Activated CD4-positive, alpha-beta T cell treated with anti-CD3 and anti-CD28 coated beads, Interleukin-2, Interleukin-6, amounts not matched to agents 100 ng/mL and 50 ng/mL, durations not matched to agents 16 hours and 8 hours (primary cell): ENCODE measurements at places on chromosomes 7 and 10.

DNA sequence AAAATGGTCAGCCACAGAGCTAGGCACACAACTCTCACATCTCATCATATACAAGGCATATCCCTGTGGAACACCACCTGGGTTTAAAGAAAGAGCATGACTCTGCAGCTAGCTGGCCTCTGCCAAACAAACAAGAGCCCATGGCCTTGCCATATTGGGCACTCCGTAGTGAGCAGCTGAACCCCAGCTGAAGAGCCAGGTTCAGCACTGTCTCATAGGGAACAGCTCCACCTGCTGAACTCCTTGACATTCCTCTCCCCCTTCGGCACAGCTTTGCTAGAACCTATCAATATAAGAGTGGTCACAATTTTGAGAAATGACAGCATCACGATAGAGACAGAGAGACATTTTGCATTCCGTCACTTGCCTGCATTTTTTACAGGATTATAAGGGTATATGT is 20.0 kb downstream of the SORCS1 start:
- no peak for DNase-seq

GRCh38 chr10:133023216-133023843 is 64.4 kb upstream of the ADGRA1 start:
- no peak for DNase-seq

DNA sequence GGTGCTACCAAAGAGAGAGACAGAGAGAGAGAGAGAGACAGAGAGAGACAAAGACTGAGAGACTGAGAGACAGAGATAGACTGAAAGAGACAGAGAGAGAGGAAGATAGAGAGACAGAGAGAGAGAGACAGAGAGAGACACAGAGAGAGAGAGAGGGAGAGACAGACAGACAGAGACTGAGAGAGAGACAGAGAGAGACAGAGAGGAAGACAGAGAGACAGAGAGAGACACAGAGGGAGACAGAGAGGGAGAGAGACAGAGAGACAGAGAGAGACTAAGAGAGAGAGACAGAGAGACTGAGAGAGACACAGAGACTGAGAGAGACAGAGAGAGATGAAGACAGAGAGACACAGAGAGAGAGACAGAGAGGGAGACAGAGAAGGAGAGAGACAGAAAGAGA is 91.2 kb downstream of the SFMBT2 start:
- no peak for DNase-seq

DNA sequence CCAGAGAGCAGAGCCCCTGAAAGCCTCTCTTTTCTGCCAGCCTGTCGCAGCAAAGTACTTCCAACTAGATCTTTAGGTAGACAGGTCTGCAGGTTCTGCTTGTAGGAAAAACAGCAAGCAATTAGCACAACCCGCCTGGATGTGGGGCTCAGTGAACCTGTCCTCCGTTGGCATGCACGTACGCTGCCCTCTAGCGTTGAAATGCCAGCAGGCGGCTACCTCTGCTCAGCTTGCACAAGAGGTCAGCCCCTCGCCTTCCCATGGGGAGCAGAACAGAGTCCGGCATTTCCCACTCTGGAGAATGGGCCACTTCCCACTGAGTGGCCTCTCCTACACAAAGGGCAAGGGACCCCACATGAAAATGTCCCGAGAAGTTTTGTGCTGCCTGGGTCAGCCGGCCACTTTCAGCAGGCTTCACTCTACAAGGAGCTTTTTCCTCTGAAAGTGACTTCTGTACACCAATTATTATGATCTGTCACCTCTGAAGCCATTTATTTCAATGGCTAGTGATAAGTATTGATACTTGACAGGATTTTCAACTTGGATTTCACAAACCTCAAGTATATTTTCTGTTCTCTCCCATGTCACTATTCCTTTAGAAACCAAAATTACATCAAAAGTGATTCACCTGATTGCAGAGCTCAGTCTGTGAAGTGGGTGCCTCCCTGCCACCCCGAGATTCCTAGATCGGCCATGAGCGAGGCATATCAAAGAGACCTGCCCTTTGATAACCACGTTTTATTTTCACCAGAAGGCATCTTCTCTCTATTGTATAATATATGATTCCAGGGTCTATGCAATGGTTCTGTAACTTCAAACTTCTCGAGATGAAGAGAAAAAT is 56.7 kb downstream of the JCAD start:
- peak; percentile 77 for DNase-seq

- DNase-seq: no peak
Measured at GRCh38 chr7:40175725-40176510, 41.1 kb downstream of the SUGCT start.

GRCh38 chr7:127973832-127974231 is 57.4 kb downstream of the LRRC4 start:
- DNase-seq: no peak

DNA sequence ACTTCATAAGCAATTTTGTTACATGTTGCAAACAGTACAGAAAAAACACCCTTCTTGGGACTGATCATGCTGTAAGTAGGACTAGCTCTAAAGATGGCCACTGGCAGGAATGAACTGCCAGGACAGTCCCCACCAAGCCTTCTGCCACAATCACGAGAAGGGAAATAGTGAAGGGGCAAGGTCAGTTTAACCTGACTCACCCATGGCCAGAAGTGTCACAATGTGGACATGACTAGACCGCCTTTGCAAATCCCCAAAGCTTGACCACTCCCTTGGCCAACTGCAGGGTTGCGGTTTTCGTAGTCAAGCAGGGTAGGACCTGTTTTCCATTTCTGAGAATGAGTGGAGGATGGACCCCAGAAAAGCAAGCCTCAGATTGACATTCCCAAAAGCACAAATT is 19.4 kb upstream of the FRAT2 start:
- no peak for DNase-seq

DNA sequence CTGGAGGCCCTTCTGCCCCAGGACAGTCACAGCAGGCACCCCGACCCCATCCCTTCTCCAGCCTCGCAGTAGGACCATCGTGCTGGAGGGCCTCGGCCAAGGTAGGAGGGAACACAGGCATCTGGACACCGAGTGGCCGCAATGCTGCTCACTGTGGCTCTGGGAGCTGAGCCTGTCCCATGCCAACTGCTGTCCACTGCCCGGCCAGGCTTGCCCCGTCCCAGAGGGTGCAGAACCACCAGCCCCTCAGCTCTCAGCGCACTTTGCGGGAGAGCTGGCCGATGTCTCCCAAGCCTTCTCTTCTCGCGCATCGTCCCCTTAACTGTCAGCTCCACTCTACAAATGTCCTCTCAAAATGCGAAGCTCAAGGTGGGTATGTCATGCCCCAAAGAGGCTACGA is 197.2 kb downstream of the PTPRN2 start:
- no peak for DNase-seq

- no peak for DNase-seq
Measured at GRCh38 chr10:16565604-16566003, 43.9 kb upstream of the C1QL3 start.

DNA sequence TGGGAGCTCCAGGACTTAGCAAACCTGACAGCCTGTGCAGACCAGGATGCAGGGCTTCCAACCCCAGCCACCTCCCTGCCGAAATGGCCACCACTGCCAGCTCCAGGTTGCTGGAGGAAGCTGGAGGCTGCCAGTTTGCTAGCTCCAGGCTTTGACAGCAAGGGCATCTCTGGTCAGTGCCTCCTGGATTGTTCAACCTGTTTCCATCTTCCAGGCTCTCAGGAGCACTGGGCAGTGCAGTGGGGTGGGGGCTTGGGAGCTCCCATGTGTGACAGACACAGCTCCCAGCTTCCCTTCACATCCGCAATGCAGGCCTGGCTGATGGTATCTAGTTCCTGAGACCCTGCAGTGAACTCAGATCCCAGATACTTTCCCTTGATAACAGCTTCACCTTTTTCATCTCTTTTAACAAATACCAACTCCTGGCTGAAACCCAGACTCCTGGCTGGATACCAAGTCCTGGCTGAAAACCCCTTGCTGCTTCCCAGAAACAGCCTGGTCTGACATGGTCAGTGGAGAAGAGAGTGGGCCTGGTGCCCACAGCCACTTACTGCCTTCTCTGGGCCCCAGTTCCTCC is 20.8 kb upstream of the RET start:
- no peak for DNase-seq

DNA sequence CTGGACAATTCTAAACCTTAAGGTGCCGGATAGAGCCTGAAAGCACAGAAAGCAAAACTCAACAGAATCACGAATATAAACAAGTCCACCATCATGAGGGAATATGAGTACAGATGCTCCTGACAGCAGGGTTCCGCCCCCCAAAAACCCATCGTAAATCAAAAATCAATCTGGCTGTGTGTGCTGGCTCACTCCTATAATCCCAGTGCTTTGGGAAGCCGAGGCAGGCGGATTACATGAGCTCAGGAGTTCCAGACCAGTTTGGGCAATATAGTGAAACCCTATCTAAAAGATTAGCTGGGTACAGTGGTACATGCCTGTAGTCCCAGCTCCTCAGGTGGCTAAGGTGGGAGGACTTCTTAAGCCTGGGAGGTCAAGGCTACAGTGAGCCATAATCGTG is 12.2 kb downstream of the BUD31 start:
- no peak for DNase-seq

GRCh38 chr10:133252223-133252552 is 14.5 kb downstream of the VENTX start:
- DNase-seq: no peak

DNA sequence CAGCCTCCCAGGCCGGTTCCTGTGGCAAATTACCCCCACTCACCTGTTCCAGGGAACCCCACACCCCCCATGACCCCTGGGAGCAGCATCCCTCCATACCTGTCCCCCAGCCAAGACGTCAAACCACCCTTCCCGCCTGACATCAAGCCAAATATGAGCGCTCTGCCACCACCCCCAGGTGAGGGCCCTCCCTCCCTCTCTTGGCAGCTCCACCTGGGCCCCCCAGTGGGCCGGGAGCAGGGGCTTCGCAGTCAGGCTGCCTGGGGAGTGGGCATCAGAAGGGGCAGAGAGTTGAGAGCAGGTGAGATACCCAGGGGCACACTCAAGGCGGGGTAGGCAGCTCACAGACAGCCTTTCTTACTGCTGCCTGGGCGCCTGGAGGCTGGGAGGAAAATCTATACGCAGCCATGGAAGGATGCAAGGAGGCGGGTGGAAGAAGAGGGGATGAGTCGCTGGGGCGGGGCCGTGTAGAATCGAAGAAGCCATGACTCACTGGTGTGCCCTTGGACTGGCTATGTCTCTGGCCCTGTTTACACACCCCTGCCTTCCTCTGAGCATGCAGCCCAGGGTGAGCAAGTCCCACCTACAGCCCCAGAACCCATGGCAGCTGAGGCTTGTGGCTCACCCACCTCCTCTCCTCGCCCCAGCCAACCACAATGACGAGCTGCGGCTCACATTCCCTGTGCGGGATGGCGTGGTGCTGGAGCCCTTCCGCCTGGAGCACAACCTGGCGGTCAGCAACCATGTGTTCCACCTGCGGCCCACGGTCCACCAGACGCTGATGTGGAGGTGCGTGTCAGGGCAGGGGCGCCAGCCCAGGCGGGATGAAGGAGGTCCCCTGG is 48.6 kb upstream of the PPIF start:
- peak; percentile 64 for DNase-seq

- DNase-seq: no peak
Measured at GRCh38 chr10:93074597-93075368, 1.1 kb downstream of the CYP26A1 start.
